Tibial artery (tissue), 4 donors: ENCODE measurements at places on chromosomes 1 and 21.

DNA sequence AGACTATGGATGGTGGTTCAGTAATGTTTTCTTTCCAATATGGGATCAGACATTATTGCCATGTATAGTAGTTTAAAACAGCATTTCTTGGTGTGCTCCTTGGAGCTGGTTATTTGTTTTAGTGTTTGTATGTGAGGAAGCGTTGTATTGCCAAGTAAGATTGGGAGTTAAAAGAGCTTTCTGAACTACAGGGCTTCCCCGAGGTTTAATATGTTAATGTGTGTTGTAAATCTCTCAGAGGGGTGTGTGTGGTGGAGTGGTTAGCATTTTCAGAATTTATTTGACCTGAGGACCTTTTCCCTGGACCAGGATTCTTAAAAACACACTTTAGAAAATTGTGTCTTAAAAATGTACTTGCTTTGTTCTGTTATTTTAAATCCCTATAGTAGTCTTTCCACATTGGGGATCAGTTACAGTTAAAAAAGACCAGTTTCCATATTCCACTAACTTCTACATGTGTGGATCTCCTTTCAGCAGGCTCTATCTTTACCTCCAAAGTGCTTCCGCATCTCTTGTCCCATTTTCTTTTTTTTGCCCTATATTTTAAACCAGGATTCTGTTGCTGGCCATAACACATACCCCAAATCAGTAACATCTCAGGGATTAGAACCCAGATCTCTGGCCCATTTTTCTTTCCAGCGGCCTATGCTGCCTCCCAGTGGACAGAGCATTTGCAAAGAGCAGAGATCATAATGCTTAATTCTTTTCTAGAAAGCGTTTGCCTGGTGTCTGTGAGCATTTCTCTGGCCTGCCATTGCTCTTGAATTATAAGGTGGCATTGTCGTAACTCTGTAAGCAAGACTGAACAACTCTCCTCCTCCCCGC is 58.6 kb downstream of the PBX1 start:
- DNase-seq = no peak

- no peak for DNase-seq
Observed at GRCh38 chr1:202164271-202165037, 4.1 kb upstream of the PTPN7 start.

DNA sequence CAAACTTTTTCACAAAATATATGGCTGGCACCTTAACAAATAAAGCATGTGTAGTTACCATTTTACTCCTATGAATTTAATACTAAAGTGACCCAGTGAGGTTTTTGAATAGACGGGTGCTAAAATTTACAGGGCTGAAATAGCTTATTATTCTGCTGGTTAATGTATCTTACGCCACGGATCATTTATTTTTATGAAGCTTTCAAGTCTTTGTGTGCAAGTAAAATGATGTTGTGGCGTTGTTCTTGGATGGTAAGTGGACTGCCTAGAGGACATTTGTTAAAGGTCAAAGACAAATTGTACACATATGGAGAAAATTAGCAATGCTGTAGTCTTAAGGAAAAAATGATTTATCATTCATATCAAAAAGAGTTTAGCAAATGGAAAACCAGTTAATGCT is 22.8 kb downstream of the INSL5 start:
- DNase-seq = no peak

DNA sequence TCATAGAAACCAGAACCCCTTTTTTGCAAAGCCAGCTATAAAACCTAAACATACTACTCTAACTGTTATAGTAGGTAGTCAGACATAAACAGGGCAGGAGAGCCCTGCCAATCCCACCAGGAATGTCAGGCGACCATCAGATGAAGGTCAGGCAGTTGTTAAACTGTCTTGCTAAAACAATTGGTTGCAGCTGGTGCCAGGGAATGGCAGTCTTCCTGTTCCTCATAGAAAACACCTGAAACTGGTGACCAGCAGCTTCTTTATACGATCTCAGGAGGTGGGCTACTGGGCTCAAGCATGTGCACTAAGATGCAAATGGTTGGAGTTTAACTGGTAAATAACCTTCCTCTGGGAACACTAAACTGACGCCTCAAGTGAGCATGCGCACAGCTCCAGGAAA is 224.1 kb downstream of the COL11A1 start:
- DNase-seq = no peak

- no peak for DNase-seq
Observed at GRCh38 chr1:55572878-55573734, 357.9 kb upstream of the USP24 start.

DNA sequence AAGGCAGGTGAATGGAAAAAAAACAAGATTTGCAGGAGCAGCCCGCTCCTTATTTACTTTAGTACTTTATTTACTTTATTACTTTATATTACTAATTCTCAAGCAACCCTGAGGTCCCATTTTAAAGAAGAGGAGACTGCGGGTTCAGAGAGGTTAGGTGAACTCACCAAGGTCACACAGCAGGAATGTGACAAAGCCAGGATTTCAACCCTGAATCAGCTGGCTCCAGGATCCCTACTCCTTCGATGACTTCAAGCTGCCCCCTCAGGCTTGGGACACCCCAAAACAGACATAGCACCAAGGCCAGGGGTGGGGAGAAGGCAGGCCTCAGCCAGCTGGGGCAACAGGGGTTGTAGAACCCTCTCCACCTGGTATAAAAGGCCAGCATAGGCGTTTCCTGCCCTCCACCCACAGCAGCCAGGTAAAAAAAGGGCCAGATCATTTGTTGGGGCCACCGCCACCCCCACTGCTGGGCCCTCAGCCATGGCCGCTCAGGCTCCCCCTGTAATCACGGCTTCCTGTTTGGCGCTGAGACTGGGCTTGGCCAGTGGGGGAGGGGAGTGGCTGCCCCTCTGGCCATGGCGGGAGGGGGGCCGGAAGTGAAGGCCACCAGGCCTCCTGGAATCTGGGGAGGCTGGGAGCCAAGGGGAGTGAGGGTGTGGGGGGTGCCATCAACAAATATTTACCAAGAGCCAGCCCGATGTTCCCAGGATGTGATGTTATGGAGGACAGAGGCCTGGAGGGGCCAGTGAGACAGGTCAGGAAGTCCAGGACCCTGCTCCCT is 6.6 kb downstream of the SDC3 start:
- DNase-seq = no peak

DNA sequence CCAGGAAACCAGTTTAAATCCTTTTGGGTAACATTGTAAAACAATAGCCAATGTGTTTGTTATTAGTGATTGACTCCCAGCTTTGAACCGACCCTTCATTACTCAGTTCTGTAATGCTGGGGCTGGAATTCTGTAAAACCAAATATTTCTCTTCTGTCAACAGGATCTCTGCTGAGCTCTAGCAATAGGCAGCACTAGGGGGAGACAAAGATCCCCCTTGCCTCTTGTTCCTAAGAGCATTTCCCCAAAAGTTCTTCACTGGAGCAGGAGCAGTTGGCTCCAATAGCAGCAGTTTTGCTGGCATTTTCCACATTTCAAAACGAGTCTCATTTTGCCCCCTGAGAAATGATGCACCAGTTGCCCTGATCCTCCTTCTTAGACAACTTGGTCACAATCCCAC is 1671.1 kb downstream of the MRPL39 start:
- DNase-seq = no peak

DNA sequence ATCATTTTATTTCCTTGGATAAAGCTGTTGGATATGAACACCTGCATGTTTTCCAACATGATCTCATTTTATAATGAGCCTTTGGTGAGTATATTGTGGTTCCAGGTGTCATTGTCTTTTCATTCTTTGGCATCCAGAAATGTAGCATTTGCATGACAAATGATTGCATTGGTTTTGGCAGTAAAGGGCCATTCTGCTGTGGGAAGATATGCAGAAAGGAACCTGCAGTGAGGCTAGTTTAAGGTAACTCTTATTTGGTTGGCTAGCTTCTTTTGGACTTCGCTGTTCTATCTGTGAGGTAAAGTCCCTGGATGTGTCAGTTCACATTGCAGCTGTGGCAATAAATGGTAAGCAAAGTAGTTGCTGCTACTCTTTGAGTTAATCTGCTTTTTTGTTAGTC is 343.0 kb downstream of the AMY1C start:
- DNase-seq = no peak

DNA sequence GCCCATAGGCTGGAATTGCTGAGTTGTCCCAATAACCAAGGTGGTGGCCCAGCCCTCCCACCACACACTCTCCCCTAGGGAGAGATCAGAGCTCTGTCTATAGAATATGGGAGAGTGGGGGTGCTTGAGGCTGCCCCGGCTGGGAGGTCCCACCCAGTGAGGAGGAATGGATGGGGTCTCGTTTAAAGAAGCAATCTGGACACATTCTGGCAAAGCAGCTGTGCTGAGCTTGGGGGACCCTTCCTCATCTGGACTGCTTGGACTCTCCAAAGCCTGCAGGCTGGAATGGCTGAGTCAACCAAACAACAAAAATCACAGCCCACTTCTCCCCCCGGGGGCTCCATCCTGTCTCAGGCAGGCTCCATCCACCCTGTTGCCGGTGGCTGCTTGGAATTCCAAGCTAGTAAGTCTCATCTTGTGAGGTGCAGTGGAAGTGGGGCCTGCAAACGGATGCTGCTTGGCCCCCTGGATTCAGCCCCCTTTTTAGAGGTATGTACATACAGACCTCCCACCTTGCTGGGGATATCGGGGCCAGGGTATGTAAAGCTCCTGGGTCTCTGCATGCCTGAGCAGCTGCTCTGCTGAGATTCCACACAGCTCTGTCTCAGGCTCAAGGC is 67.1 kb upstream of the FAM78B start:
- no peak for DNase-seq

DNA sequence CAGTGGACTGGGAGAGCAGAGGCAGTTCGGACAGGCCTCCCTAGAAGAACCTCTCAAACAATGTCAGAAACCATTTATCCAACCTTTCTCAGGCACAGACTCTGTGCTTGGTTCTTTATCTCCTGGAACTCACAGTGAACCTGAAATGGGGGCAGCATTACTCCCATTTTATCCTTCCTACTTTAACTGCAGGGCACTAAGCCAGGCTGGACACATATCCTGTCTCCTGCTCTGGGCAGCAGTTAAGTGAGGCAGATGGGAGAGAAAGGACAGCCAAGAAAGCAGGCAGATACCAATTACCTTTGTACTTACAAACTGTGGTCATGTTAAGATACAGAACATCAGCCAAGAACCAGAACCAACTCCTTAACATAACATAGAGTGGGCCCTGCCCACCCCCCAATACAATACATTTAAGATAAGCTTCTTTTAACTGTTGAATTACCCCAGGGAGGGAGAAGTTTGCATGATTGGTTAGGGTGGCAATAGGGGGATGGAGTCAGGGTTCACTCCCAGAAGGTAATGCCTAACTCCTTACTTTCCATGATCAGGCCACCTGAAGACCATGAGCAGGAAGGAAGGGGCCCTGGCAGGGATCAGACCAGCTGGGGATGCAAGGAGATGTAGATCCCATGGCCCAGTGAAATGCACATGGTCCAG is 10.9 kb downstream of the KDF1 start:
- DNase-seq = no peak

DNA sequence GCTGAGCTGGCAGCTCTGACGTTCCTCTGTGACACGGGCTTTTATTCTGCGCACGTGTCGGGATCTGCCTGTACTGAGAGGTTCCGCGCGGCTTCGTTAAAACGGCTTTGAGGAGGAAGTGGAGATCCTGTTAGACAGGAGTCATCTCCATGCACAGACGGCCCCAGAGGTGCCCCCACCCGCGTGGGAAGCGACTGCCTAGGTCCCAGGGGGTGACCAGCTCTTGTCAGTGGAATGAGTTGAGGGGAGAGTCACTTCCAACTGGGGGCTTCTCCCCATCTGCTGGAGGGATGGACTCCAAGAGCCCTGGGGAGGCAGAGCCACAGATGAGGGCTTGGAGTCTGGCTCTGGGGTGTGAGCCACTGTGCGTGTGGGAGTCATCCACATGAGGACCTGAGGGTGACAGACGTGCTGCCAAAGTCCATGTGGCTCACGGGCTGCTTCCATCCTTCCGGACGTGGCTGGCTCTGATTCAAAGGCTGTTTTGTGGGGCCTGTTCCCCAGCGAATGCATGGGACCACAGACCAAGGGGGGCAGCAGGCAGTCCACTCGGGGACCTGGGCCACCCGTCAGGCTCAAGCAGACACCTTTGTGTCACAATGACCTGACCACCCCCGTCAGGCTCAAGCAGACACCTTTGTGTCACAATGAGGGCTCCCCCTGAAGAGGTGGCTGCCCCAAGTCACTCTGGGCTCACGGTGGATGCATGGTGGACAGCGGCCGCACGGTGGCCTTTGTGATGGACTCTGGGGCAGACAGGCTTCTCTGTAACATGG is 26.8 kb downstream of the PTTG1IP start:
- DNase-seq = peak; percentile 85

- no peak for DNase-seq
Observed at GRCh38 chr1:11982010-11982392, 1.8 kb downstream of the MFN2 start.

- DNase-seq = no peak
Observed at GRCh38 chr1:81477710-81478109, 323.0 kb upstream of the ADGRL2 start.

DNA sequence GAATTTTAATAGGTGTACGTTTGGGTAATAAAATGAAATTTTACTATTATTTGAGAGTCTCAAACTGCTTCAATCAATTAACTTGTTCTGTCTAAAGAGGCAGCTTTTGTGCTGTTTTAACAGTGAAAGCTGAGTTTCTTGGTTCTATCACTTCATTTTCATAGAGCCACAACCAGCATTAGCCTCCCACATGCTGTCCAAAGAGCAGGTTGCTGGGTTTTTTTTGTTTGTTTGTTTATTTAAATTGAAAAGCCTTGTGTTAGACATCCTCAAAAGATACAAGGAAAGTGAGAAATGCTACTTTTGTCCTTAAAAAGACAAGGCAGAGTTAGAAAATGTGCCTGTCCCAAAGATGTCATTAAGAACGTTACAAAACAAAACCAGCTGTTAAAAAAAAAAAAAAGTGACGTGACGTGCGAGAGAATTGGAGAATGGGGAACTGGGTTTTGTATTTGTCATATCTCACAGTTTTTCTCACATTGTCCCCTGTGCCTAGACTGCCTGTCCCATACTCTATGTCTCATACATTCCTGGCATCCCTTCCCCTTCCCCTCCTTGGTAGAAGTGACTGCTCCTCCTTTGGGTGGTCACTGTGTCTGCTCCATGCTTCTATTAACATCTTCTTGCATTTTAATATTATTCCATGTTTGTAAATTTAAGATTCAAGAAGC is 63.1 kb upstream of the CD34 start:
- no peak for DNase-seq

DNA sequence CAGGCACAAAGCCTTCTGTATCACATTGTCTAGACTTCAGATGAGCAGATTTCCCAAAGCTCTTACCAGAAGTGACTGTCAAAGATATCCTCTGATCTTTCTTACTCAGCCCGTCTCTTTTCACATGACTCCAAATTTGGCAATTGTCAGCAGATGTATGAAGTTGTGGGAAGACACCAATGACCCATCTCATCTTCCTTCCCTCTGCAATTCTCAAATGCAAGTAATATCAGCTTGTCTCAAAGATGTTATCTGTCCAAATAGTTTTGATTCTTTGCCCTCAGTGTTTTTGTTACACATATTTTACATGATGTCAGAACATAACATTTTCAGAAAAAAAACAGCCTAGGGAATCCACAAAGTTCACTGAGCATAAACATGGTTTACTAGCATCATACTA is 45.1 kb upstream of the RGS2 start:
- DNase-seq = no peak

DNA sequence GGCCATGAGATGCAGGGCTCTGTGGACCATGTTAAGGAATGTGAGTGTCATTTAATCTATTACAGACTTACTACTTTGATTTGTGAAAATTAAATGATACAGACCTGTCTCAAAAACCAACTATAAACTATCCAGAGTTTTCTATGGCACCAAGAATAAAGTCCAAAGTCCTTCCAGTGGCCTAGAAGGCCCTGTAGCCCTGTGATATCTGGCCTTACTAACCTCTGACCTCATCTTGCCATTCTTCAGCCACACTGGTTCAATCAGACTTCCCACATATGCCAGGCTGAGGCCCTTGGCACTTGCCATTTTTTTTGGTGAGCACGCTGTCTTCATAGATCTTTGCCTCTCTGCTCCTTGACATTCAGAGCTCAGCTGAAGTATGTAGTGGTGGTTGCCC is 7.7 kb downstream of the NTPCR start:
- DNase-seq = no peak
